ENCODE measurements at places on chromosomes 16 and 17.

- no peak for DNase-seq
Observed at GRCh38 chr16:4265676-4266075, 7.1 kb downstream of the TFAP4 start.

DNA sequence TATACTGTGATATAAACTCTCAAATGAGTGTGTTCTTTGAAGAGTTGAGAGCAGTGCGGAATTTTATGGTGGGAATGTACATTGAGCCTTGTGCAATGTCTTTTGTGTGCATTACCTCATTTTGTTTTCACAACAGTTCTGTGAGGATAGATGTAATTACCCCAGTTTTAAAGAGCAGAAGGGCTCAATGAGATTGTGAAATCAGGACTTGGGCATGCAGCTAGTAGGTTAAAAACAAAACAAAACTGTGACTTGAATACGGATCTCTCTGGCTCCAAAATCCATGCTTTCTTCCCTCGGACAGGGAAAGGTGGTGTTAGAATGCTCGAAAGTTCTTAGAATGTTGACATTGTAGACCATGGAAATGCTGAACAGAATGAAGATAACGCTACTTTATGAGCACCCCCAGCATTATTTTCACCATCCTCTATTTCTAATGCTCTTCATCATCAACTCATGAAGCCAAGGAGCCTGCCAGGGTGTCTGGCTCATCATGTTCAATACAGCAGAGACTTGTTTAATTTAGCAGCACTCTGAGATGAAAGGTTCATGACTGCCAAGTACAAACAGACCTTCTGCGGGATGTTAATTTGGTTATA is 17.1 kb downstream of the MRTFB start:
- peak; percentile 32 for DNase-seq

- DNase-seq: peak; percentile 92
Observed at GRCh38 chr17:59846394-59847165, 46.2 kb downstream of the TUBD1 start.

DNA sequence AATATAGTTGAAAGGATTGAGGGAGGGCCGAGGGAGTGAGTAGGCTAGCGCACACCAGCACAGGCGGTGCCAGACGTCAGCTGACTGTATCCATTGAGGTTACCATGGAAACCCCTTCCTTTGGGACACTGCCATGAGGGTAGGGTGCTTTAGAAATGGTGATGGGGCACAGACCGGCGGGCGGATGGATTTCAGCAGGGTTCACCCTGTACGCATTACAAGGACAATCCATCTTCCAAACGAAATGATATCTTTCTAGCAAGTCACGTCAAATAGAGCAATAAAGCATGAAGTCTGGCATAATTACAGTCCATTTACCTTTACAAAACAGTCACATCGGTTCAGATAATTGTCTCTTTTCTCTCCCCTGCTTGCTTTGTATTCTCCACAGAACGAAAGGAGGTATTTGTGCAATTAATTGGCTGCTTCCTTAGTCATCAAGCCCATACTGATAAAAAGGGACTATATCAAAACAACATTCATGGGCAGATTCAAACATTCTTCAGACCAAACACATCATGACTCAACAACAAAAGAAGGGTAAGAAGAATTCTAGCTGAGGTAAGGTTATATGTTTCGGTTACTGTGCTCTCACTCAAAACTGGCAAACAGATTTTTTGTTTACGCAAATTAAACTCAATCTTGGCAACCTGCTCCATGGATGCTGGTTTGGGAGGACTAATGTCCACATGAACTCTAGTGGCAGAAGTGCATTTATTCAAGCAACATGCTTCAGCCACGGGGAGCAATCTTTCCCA is 140.6 kb downstream of the CDK5R1 start:
- DNase-seq: peak; percentile 87

GRCh38 chr16:53209877-53210276 is 155.1 kb downstream of the CHD9 start:
- DNase-seq: no peak

DNA sequence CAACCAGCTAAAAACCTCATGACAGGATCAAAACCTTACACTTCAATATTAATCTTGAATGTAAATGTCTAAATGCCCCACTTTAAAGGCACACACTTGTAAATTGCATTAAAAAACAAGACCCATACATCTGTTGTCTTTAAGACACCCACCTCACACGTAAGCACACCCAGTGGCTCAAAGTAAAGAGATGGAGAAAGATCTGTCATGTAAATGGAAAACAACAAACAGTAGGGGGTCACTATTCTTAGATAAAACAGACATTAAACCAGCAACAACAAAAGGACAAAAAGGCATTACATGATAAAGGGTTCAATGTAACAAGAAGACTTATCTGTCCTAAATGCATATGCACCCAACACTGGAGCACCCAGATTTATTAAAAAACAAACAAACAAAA is 35.6 kb downstream of the SDR42E1 start:
- no peak for DNase-seq

DNA sequence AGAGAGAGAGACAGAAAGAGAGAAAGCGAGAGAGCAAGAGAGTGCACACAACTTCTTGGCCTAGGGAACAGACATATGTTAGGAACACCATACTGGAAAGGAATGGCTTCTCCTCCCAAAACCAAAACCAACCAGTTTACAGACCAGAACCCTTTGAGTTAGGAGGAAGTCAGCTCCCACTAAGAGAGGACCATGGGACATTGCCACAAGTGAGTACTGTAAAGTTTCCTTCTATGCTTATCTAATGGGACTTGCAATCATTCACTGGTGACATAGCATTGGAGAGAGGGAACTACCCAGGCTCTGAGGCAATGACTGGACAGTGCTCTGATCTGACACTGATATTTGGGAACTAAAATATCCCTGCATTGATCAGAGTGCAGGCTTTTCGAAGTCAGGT is 32.4 kb downstream of the TBC1D3B start:
- DNase-seq: no peak

- DNase-seq: peak; percentile 0
Observed at GRCh38 chr16:49116873-49117272, 164.8 kb downstream of the CBLN1 start.

DNA sequence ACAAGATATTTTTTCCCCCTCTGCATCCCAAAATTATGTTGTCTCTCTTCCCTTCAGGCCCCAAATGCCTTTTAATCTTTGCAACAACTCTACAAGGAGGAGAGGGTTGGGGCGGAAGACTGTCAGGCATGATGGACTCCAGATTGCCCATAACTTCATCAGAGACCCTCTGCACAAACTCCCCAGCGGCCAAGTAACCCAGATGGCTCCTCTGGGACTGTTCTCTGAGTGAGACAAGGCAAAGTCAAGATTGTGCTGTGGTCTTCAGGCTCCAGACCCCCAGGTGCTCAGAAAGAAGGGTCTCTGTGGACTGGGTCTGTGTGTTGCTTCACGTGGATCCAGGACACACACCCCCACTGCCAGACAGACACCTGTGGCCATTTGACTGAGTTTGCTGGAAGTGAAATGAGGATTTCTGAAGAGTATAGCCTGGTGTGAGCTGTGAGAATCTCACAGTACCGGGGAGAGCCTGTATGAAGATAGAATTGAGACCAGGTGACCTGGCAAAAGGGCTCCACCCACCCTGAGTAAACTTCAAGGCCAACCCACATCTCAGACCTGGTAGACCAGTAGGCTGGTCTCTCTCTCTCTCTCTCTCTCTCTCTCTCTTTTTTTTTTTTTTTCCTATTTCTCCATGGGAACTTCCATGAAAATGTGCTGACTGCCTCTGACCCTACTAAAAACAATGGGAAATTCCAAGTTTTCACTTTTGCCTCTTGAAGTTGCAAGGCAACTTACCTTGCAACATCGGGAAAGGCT is 354.1 kb downstream of the SOX9 start:
- DNase-seq: no peak

DNA sequence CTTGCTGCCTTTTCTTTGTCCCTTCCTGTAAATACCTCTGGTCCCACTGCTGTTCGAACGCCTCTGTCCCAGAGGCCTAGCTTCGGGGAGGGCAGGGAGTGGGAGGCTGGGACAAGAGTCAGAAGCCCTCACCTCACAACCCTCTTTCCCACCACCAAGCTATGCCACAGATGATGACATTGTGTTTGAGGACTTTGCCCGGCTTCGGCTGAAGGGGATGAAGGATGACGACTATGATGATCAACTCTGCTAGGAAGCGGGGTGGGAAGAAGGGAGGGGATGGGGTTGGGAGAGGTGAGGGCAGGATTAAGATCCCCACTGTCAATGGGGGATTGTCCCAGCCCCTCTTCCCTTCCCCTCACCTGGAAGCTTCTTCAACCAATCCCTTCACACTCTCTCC is 10.4 kb downstream of the ARRB2 start:
- DNase-seq: no peak

DNA sequence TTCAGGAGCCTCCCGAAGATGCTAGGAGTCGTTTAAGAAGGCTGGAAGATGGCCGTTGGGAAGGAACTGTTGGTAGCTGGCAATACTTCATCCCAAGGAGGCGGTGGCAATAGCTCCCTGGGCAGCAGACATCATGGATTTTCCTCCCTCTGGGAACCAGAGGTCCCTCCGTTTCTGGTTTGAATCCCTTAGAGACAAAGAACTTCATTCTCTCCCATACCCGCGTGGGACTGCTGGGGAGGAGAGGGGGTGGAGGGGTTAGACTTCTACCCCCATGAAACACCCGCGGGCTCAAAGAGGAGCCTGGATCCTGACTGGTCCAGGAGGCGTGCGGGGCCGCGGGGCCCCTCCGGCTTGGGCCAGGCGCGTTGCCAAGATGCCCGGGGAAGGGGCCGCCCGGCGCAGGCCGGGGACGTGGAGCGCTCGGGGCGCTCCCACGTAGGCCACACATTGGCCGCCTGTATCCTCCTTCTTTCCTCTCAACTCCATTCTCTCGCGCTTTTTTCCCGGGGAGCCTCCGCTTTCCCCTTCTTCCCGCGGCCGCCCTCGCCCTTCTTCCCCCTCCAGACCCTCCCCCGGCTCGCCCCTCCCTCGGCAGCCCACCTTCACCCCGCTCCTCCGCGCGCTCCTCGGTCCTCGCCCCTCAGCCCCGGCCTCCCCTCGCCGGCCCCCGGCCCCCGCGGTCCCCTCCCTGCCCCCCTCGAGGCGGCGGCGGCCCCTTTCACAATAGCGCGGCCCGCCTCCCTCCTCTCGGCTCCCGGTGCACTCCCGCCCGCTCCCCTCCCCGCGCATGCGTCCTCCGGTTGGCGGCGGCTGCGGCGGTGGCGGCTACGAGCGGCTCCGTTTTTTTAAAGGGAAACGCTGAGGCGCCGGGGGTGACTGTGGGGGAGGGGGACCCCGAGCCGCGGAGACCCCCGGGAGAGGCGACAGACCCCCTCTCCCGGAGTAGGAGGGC is at the start of gene MSL1:
Gene MSL1 (plus strand): TSS at position 791 of the 955 bp plus-strand sequence. CDS start 642 bp downstream, outside the sequence.
- DNase-seq: peak; percentile 93

DNA sequence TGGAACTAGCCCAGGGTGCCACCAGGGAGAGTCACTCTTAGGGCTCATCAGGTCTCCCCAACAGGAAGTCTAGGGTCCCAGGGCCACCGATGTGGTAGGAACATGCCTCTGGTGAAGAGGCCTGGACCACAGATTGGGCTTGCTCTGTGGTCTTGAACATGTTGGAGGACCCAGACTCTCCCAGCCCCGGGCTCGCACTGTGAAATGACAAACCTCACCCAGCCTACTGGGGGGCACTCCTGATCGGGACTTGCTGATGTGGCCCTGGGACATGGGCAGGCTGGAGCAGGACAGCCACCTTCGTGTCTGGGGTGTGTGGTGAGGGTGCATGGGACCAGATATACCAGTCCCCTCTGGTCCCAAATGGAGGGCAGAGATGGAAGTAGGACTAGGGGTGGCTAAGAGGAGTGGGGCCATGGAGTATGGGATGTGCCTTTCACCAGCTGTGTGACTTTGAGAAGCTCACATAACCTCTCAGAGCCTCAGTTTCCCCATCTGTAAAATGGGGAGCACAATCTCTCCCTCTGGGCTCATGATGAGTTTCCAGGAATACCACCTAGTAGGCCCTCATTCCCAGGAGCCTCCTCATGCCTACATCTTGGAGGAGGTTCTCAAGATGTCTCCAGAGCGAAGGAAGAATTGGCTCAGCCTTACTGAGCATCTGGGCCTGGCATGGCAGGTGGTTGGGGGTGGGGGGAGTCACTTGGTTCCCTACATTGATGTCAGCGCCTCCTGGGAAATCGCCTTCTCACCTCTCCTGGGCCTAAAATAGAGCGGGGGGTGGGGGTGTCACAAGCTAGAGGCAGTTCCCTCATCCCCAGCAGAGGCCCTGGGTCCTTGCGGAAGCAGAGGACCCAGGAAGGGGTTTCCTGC is 1.5 kb upstream of the ADAM11 start:
- DNase-seq: no peak

DNA sequence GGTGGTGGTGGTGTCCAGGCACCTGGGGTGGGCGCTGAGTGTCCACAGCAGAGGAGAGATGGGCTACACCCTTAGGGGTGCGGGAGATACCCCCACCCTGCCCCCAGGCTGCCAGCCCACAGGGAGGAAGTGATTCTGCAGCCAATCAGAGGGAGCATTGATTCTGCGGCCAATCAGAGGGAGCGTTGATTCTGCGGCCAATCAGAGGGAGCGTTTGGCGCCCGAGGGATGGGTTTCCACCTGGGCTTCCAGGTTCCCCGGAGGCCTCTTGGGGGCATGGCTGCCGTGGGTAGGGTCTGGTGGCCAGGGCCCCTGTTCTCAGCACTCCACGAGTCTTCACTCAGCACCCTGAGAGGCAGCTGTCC is 28.2 kb upstream of the ACSF3 start:
- DNase-seq: no peak

All from astrocyte of the hippocampus (primary cell).